A549 treated with CpdA at 1 μM for 4 hours (cell line): ENCODE measurements at places on chromosomes 3 and 15. TPM values are rescaled to one million over a fixed set of nuclear protein-coding genes. Genes with fewer than 3 reads are reported as not detected.

CCDC39 gene
- total RNA-seq = not detected in 5 replicates

SNTN gene
- not detected in 5 replicates for total RNA-seq

LNP1 gene
- 0.79 to 1.1 TPM (median 0.85 TPM) in 5 replicates for total RNA-seq

KLF15 gene
- total RNA-seq = 0.02 to 0.12 TPM (median 0.07 TPM) in 4 of 5 replicates, not detected in the other

PP2D1 gene
- not detected in 5 replicates for total RNA-seq

ACOX2 gene
- 6.7 to 13.0 TPM (median 10.9 TPM) in 5 replicates for total RNA-seq

GHRL gene
- total RNA-seq = not detected in 5 replicates

VEPH1 gene
- total RNA-seq = 0.07 to 0.10 TPM in 2 of 5 replicates, not detected in the others
